Activated CD4-positive, CD25-positive, alpha-beta regulatory T cell treated with anti-CD3 and anti-CD28 coated beads, Interleukin-2, amount 50 U/mL, for 24 hours (primary cell): ENCODE measurements at places on chromosomes 2 and 18.

DNA sequence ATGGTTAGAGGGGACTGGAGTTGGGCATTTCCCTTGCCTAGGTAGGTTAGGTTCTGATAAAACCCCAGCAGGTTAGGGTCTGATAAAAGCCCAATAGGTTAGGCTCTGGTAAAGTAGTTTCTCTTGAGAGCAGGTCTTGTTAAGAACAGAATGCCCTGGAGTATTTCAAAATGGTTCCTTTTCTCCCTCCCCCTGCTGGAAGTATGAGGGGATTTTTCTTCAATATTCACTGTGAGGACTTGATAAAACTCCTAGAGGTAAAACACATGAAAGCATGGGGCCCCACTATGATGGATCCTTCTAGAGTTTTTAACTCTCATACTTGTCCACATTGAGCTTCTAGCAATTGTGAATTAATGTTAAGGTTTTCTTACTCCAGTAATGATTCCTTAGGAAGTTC, 27.6 kb downstream of the ANKAR start:
- ATAC-seq, result no peak

GRCh38 chr2:183035954-183036669, 2.1 kb downstream of the NCKAP1 start:
- no peak for ATAC-seq

GRCh38 chr2:36512705-36513104, 85.3 kb downstream of the FEZ2 start:
- no peak for ATAC-seq

DNA sequence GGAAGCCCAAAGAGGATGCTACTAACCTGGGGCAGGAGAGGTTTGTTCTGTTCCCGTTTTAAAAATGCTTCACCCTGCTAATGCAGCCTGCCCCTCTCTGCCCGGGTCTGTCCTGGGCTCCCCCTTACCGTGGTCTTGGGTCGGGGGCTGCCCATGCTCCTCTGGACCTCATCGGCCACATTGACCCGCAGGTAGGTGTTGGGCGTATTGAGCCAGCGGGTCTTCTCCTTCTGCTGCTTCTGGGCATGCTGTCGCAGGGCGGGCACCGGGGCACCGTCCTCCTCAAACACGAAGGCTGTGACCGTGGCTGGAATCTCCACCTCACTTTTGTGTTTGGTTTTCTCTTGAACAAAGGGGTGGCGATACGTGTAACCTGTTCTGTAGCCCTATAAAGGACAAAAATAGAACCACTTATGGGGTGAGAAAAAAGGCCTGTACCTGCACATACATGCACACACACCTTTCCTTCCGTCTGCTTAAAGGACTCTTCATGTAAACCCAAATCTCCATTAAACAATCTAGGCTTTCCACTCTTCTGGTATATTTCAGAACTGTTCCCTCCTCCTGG, 89.3 kb downstream of the ADD2 start:
- ATAC-seq, result no peak

GRCh38 chr2:56229397-56230060, 45.7 kb downstream of the CCDC85A start:
- no peak for ATAC-seq

DNA sequence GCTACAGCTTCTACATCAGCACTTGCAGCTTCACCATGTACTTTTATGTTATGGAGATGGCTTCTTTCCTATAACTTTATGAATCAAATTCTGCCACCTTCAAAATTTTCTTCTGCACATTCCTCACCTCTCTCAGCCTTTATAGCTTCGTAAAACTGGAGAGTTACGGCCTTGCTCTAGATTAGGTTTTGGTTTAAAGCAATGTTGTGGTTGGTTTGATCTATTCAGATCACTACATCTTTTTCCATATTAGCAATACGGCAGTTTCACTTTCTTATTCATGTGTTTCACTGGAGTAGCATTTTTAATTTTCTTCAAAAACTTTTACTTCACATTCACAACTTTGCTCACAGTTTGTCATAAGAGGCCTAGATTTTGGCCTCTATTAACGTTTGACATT, 242.9 kb upstream of the GYPC start:
- ATAC-seq, result peak; percentile 66

GRCh38 chr2:74481961-74482800, 617 bp downstream of the CCDC142 start:
- peak; percentile 47 for ATAC-seq

DNA sequence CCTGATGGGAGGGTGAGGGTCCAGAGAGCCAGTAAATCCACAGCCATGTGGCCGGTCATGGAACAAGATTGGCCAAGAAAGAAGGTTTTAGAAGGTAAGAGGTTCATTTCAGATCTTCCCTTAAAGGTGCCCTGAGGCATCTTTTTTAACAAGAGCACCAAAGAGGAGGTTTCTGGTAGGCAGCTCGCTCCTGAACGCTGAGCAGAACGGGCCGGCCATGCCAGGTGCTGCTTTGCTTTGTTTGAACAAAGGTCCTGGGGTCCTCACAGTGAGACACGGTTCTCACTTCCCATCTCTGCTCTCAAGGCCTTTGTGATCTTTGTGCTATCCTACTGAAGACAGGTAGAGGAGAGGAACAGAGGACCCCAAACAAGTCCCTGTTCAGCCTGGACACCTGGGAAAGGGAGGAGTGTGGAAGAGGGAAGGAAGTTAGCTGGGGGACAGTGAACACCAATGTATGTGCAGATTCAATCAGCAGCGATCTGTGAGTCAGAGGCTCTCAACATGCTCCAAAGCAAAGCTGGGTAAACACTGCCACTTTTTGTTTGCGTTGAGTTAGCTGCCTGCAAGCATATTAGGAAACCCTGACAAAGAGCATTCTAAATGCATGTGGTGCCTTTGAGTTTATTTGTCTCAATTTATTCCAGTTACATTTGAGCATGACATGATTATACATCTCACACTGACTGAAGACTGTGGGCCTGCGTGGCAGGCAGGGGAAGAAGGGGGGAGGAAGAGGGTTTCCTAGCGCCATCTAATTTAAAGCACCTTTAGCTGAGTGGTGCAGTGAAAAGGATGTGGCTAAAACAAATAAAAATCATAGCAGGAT, 102.4 kb downstream of the ASB1 start:
- ATAC-seq, result no peak

DNA sequence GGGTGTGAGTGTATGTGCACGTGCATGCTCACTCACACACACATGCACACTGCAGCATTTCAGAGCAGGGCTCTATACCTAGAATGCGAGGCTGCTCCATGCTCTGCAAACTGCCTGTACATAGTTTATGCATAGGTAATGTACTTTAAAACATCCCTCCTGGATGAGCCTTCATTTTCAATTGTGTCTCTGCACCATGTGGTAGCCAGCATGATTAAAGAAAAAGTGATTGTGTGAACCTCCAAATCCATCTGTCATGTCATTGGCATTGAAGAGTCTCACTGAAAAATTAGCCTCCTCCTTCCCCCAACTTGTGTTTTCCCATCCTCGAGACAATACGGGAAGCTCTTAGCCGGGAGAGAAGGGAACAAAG, 120.9 kb upstream of the SPATS2L start:
- no peak for ATAC-seq

GRCh38 chr2:120902592-120902991, 166.9 kb downstream of the GLI2 start:
- no peak for ATAC-seq

- ATAC-seq, result no peak
Observed at GRCh38 chr2:111703759-111704158, 180.2 kb downstream of the ANAPC1 start.

DNA sequence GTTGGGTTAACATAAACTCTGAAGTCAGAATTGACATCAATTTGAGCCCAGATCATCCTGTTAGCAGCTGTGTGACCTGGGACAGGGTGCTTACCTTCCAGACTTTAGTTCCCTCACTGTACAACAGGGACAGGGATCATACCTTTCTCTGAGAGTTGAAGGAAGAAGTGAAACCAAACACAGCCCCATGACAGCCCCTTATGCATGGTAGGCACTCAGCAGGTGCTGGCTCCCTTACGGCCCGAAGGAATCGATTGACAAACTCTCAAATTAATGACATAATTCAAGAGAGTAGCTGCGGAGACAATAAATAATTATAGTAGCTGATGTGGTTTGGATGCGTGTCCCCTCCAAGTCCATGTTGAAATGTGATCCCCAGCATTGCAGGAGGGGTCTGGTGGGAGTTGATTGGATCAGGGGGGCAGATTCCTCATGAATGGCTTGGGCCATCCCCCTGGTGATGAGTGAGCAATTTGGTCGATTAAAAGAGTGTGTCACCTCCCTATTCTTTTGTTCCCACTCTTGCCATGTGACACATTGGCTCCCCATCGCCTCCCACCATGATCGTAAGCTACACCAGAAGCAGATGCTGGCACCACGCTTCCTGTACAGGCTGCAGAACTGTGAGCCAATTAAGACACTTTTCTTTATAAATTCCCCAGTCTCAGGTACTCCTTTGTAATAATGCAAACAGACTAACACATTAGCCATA, 72.4 kb downstream of the ODC1 start:
- ATAC-seq, result peak; percentile 43

GRCh38 chr2:52113338-52113737, 1081.4 kb upstream of the NRXN1 start:
- no peak for ATAC-seq

GRCh38 chr2:229553091-229553490, 161.3 kb downstream of the DNER start:
- ATAC-seq, result no peak

- no peak for ATAC-seq
Observed at GRCh38 chr18:60082282-60082681, 182.5 kb downstream of the PMAIP1 start.

- no peak for ATAC-seq
Observed at GRCh38 chr2:32783469-32783868, 155.6 kb downstream of the TTC27 start.

- ATAC-seq, result no peak
Observed at GRCh38 chr2:129024796-129025195, 706.1 kb upstream of the HS6ST1 start.

DNA sequence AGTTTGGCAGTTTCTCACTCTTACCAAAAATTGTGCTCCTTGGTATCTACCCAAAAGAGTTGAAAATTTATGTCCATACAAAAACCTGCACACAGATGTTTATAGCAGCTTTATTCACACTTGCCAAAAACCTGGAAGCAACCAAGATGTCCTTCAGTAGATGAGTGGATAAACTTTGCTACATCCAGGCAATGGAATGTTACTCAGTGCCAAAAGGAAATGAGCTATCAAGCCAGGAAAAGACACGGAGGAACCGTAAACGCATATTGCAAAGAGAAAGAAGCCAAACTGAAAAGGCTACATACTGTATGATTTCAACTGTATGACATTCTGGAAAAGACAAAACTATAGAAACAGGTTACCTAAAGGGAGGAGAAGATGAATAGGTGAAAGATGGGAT, 36.1 kb downstream of the TMEM163 start:
- no peak for ATAC-seq
